ENCODE measurements at places on chromosomes 2 and 18.

- no peak for DNase-seq
Measured at GRCh38 chr2:31434911-31435310, 20.4 kb upstream of the XDH start.

GRCh38 chr18:31740180-31740579, 20.5 kb downstream of the SLC25A52 start:
- DNase-seq = no peak

GRCh38 chr2:133241224-133241571, 327.1 kb downstream of the NCKAP5 start:
- DNase-seq = no peak

DNA sequence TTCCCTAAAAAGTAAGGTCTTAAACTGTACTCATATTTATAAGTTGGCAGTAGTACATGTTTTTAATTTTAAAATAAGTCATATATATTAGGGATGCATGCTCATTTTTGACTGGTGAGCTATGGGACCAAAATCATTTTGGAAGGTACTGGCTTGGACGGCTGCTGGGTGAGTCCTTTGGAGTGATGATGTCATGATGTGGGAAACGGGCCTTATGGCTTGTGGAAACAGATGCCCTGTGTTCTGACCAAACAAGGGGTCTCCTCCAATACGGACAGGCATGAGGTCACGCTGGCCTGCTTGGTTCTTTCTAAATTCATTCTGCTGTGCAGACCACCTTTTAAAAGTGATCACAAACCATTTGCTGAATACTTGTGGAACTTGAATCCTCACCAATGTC, 109.2 kb upstream of the MGAT5 start:
- no peak for DNase-seq

GRCh38 chr2:28687640-28688385, 63.8 kb upstream of the PPP1CB start:
- DNase-seq = no peak

GRCh38 chr2:196440413-196440812, 199.1 kb upstream of the CCDC150 start:
- no peak for DNase-seq

DNA sequence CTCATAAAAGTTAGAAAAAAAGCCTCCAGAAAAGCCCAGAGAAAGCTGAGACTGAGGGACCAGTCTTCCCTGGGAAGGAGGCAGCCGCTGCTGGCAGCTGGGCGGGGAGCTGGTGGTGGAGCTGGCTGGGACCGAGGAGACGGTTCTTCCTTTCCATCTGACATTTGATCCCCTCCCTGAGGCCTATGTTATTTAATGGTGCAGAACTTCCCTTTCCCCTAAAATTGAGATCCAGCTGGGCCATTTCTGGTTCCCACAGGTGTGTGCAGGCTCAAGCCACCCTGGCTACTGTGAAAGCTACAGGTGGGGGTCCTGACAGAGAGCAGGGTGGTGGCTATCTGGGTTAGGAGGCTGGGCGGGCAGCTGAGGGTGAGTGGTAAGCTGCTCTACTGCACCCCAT, 81.5 kb upstream of the FZD7 start:
- DNase-seq = no peak

- DNase-seq = no peak
Measured at GRCh38 chr2:105725388-105725787, 19.3 kb upstream of the NCK2 start.

DNA sequence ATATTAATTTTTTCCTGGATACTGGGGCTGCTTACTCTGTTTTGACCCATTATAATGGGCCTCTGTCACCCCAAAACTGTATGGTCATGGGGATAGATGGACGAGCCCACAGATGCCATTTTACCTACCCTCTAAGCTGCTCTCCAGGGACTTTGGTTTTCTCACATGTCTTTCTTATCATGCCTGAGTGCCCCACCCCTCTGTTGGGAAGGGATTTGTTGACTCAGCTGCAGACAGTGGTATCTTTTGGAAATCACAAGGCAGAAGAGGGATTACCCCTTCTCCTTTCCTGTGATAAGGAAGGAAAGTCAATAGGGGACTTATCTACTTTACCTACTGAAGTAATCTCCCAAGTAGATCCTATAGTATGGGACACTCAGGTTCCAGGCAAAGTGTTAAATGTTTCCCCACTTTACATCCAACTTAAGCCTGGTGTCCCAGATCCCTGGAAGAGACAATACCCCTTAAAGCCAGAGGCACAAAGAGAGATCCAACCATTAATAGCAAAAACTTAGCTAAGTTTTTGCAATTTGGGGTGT, 182.7 kb downstream of the RNF152 start:
- DNase-seq = no peak

DNA sequence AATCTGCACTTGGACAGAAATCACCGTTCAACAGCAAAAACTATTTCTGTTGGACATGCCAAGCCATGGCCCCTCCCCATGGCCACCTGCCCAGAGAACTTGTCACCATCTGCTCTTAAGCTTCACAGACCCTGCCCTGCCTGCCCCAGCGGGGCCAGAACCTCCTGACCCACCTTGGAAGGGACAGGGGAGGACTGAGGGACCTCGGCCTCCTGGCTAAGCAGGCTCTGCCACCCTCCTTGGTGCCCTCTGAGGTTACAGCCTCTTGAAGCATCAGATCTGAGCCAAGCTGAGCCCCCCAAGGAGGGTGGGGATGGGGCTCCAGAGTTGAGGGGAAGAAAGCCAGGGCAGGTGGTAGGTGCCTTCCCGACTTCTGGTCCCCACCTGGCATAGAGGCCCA, 6.5 kb downstream of the TEX261 start:
- no peak for DNase-seq

DNA sequence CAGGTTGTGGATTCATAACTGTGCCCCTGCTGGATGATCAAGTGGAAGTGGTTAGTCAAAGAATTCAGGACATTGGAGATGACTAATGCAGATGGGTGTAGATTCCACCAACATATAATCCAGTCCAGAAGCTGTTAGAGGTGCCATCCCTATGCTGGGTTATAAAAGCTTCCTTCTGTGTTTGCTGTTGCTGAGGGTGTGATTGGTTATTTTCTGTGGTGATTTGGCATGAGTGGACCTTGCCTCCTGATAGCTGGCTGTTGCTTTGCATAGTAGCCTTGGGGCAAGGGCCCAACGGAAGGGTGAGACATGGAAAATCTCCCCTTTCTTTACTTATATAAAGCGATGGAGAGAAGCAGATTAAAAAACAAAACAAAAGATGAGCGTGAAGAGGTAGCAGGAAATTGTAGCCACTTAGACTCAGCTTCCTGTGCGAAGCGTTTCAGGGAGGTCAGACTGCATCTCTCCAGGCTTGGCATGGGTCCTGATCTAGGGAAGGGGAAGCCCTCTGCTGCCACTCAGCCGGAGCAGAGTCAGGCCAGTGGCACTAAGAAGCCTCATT, 190.4 kb downstream of the FMNL2 start:
- peak; percentile 78 for DNase-seq

GRCh38 chr2:20525041-20526035, 78.5 kb downstream of the RHOB start:
- DNase-seq = peak; percentile 35

- peak; percentile 30 for DNase-seq
Measured at GRCh38 chr2:157874997-157875640, 1.0 kb downstream of the ACVR1 start.

DNA sequence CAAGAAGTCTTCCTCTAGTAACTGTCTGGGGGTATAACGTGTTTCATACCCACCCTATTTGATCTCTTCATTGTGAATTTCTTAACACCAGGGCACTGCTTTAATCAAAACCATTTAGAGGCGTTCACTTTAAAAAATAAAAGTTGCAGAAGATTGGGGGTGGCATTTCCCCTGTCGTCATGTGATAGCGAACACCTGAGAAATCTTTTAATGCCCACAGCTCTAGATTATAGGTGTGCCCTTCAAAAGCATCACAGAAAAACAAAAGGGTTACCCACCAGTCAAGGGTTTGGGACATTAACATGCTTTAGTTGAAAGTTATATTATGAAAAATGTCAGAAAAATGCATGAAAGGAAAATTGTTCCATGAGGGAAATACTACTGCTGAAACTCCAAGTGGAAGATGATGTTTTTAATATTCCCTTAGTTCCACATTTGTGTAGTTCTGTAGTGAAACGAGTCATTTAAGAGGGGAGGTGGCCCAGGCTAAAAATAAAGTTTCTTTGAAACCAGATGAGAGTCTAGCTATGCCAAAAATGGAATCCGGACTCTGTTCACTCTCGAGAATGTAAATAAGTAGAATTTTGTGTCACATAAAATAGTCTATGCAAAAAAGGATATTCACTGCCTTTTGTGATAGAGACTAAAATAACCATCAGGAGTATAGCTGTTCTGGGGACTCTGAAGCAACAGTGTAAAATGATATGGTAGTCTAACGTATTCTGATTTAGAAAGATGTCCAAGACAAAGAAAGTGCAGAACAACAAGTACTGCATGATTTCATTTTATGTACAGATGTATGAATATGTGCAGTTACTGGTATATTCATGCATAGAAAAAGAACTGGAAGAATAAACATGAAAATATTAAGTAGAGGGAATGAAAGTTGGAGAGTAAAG, 95.3 kb downstream of the TMEM247 start:
- no peak for DNase-seq

GRCh38 chr2:33116799-33117198, 170.0 kb downstream of the LTBP1 start:
- no peak for DNase-seq

DNA sequence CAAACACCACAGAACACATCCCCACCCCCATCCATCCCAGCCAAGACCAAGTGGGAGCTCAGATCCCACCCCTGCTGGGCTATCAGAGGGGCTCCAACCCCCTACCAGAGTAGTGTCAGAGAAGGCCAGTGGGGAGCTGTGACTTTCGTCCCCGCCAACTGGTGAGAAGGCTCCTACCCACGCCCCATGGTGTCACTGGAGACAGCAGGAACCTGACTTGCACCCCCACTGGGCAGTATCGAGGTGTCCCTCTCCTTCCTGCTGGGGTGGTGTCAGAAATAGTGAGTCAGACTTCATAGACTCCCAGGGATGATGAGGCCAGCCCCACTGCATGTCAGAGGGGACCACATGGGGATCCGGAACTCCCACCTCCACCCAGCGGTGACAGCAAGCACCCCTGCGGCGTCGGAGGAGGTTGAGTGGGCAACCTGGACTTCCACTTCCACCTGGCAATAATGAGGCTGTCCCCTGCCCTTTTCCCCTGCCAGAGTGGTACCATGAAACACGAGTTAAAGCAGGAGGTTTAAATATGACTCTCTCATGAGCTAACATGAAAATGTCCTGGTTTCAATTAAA, 106.7 kb downstream of the CTIF start:
- DNase-seq = no peak

DNA sequence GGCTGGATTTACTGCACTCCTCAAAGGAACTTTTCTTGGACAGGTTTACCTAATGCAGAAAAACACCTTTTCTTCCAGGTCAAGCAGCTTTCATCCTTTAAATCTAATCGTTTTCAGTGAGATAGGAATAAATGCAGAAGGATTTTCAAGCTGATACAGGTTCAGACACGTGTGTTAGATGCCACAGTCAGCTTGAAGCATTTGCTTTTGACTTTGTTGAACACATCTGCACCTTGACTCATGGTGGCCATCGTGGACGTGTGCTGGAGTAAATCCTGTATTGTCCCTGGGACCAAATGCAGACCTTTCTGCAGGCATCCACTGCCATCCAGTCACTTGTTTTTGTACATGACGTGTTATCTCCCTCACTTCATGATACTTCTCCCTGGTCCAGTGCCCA, 61.9 kb downstream of the KLHL29 start:
- DNase-seq = no peak

- DNase-seq = no peak
Measured at GRCh38 chr2:172977270-172978062, 98.2 kb upstream of the MAP3K20 start.

DNA sequence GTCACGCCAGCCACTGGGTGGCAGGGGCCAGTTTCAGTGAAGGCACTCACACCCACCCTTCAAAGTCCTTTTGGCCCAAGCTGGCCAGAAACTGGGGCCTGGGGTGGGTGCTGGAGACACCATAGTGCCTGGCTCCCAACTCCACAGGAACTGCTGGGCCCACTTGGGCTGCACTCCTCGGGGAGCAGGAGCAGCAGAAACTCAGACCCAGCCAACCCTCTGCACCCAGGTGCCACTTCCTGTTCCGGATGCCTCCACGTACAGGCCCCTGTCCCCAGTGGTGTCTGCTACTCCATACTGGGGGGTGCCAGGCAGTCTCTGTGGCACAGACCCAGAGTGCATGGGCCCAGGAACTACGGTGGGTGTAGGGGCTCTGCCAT, 42.5 kb upstream of the ZNF519 start:
- no peak for DNase-seq

DNA sequence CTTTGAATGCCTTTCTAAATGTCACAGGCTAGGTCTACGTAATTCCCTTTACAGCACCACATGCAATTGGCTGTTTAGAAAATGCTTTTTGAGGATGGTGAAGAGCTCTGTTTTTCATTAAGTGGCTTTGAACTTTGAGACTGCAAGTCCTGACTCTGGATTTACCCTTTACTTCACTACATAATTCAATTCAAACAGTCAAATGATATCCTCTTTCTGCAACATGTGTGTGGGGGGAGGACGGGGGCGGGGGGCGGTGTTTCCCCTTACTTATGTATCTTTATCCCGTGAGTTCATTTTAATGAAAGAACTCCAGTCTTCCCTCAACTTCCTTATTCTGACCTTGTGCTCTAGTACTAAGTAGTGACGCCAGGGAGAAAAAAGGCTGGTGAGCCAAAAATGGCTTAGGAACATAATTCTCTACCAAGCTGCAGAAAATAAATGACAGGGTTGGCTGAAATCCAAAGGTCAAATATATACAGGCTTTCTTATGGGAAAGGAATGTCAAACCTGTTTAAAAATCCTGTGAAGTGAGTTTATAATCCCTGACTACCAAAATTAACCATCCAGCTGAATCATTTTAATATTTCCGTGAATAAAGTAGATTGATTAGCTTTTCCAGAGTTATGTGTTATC, 119.6 kb downstream of the SLC8A1 start:
- DNase-seq = no peak

DNA sequence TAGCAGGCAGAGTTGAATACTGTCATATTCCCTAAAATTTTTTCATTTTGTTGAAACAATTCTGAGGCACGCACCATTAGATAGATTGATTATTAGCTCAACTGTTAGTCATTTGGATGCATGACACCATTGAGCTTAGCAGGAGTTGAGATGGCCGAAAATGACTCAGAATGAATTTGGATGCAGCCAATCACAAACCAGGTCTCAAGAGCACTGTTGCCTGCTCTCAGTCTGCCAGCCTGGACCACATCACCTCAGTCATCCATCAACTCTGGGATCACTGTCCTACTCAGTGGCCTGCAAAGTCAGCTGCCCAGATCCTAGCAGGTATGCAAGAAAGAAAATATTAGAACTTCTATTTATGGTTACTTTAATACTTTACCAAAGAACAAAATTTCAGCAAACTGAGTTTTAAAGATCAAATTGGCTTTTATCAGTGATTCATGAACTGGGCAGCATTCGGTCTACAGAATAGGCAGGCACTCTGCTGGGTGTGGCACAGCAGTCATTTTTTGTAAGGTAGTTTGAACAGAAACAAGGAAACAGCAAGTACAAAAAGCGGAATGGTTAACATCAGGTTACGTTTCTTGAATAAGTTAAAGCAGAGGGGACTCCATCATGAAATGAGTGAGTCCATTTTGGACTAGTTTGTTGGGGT, 152.7 kb upstream of the ARHGAP28 start:
- no peak for DNase-seq

- DNase-seq = no peak
Measured at GRCh38 chr2:72847534-72848315, 21.9 kb upstream of the EXOC6B start.
